ENCODE measurements at places on chromosomes 1 and 21. TPM values are rescaled to one million over a fixed set of nuclear protein-coding genes. Genes with fewer than 3 reads are reported as not detected.
A peak's percentile ranks its signal among the peaks of the same experiment; 100 is the strongest.

GRCh38 chr1:174190691-174191199 lies 31.4 kb downstream of the RABGAP1L start:
- H3K27me3 ChIP-seq: no peaks in the 10 kb centered on the region
- H3K27ac ChIP-seq: no peak overlapping the region
- H3K4me1 ChIP-seq: peaks cover 18% of the 10 kb centered on the region
- no peak overlapping the region for H3K4me3 ChIP-seq

Gene SPRR2E
- not detected for total RNA-seq

Gene NUDT17
- total RNA-seq: 6.5 TPM

Gene TTC22
- total RNA-seq: not detected

- no peaks in the 10 kb centered on the region for H3K36me3 ChIP-seq
- DNase-seq: no peak
- H3K27me3 ChIP-seq: peaks cover 2% of the 10 kb centered on the region
- H3K4me1 ChIP-seq: no peaks in the 10 kb centered on the region
- H3K27ac ChIP-seq: no peak overlapping the region
- H3K4me3 ChIP-seq: no peak overlapping the region
Measured at GRCh38 chr21:14753466-14754258, 207.5 kb upstream of the SAMSN1 start.

DNA sequence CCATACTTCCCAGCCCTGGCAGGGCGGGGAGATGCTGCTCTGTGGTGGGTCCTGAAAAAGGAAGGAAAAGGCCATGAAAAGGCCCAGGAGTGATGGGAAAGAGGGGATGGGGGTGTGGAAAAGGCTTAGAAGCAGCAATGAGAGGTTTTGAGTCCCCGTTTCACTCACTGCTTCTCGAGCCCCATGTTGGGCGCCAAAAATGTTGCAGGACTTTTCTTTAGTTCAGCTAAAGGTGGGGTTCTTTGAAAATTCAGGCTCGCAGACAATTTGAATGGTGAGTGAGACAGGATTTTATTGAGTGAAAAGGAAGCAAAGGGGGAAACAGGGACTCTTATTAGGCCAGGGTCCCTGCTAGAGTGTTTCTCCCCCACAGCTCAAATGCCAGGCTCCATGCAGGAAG lies 93.1 kb downstream of the MRPS6 start:
- H3K27me3 ChIP-seq: no peaks in the 10 kb centered on the region
- H3K27ac ChIP-seq: no peak overlapping the region
- no peak overlapping the region for H3K4me3 ChIP-seq
- H3K36me3 ChIP-seq: peaks cover 42% of the 10 kb centered on the region

Gene FBXO2
- 1.6 TPM for total RNA-seq

- H3K4me3 ChIP-seq: no peak overlapping the region
- H3K4me1 ChIP-seq: no peaks in the 10 kb centered on the region
- DNase-seq: no peak
- no peaks in the 10 kb centered on the region for H3K27me3 ChIP-seq
- H3K27ac ChIP-seq: no peak overlapping the region
- H3K36me3 ChIP-seq: no peaks in the 10 kb centered on the region
Measured at GRCh38 chr1:113035086-113035485, 37.9 kb upstream of the LRIG2 start.

Gene PDZK1
- 1.1 TPM for total RNA-seq

Gene MYBPH
- total RNA-seq: not detected

Gene HUNK
- total RNA-seq: 0.92 TPM

Gene PROK1
- total RNA-seq: not detected

Gene C1QC
- not detected for total RNA-seq

DNA sequence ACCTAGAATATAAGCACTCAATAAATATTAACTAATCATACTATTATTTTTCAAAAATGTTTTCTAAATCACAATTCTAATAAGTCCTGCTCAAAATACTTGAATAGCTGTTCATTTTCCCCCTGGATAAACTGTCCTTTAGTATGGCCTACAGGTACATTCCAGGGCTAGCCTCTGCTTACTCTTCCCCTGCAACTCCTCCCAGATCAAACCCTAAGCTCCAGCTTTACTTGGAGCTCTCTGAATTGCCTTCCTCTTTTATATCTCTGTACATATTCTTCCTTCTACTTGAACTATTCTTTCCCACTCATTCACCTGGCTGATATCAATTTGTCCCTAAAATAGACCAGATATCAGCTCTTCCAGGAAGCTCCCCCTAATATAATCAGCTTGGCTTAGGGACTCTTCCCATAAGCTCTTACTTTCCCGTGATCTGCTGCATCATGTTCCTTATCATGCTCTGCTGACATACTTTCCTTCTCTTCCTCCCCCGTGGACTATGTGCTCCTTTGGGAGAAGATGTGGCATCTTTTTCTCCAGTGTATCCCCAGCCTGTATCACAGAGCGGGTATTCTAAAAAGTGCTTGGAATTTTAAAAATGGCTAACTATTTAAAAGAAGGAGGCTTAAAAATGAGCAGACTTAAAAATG lies 43.1 kb upstream of the PIGC start:
- H3K4me1 ChIP-seq: peaks cover 4% of the 10 kb centered on the region
- H3K4me3 ChIP-seq: no peak overlapping the region
- peaks cover 13% of the 10 kb centered on the region for H3K27me3 ChIP-seq
- H3K27ac ChIP-seq: no peak overlapping the region
- peaks cover 2% of the 10 kb centered on the region for H3K36me3 ChIP-seq

GRCh38 chr1:39573736-39574624 lies 2.6 kb downstream of the PABPC4 start:
- peak overlapping the region; percentile 88 for H3K4me3 ChIP-seq
- H3K36me3 ChIP-seq: peaks cover 31% of the 10 kb centered on the region
- peaks cover 42% of the 10 kb centered on the region for H3K4me1 ChIP-seq
- peak overlapping the region; percentile 87 for H3K27ac ChIP-seq
- no peaks in the 10 kb centered on the region for H3K27me3 ChIP-seq

Gene PLD5
- total RNA-seq: not detected

DNA sequence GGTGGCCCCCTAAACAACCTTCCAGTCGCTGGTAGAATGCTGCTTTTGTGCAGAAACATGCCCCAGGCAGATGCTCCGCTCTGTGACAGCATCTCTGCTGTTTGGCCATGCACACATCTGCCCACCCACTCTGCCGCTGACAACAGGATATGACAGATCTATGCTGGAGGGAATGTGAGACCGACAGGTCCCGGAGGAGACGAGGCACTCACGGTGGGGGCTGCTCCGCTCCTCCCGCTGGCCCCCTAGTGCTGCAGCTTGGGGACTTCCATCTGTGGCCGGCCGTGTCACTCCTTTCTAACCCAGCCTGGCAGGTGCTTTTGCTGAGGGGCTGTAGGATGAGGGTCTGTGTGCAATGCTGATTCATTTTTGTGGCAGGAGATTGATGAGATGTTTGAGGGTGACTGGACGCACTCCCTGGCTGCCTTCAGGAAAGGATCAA lies 49.1 kb upstream of the DMRTB1 start:
- peaks cover 43% of the 10 kb centered on the region for H3K4me1 ChIP-seq
- H3K36me3 ChIP-seq: no peaks in the 10 kb centered on the region
- DNase-seq: no peak
- H3K27me3 ChIP-seq: peaks cover 6% of the 10 kb centered on the region
- H3K27ac ChIP-seq: peak overlapping the region; percentile 55

Gene GJA5
- not detected for total RNA-seq

- H3K4me1 ChIP-seq: no peaks in the 10 kb centered on the region
- no peak overlapping the region for H3K27ac ChIP-seq
- H3K4me3 ChIP-seq: no peak overlapping the region
- no peak for DNase-seq
- H3K36me3 ChIP-seq: no peaks in the 10 kb centered on the region
Measured at GRCh38 chr1:182249201-182249676, 142.4 kb downstream of the GLUL start.
